ENCODE measurements at places on chromosomes 5 and 9.

- no peak for DNase-seq
Measured at GRCh38 chr5:76180814-76181805, 97.9 kb downstream of the SV2C start.

DNA sequence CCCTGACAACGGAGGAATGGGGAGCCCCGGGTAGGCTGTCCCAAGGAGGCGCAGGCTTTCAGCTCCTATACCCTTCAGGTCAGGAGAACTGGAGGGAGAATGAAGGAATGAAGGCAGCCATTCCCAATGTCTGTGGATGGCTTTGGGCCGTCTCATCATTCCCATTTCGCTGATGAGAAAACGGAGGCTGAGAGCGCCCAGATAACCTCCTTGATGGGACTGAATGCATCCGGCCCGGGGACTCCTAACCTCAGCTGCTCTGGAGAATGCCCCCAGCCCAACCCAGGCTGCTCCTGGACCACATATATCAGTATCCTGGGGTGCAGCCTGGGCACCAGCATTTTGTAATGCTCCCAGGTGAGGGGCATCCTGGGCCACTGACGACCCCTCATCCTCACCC is 52.6 kb upstream of the RNU6ATAC start:
- DNase-seq: no peak

DNA sequence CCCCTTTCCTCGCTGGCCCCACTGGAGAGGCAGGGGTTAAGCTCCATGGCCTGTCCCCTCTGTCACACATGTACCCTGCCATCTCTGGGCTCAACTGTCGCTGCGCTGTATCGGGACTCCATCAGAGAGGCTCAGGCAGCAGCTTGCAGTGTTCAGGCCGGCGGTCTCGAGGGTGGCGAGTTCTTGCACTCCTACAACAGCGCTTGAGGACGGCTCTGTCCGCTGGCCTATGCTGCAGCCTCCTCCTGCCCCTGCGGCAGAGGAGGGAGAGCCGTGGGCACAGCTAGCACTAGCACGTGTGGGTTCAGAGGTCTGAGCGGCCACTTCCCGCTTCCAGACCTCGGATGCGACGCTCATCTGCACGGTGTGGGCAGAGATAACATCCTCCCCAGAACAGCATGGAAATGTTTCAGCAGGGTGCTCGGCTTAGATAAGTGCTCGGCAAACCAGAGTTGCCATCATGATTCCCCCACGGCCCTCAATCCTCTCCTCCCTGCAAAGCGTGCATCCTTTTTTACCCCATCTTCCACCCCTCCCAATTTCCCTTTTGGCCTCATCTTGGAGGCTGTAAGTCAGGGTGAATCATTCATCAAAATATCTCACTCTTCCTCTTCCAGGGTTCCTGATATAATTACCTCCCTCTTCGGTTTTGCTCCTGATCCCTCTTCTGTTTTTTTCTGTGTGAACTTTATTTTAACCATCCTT is 41.9 kb upstream of the FUBP3 start:
- DNase-seq: no peak

DNA sequence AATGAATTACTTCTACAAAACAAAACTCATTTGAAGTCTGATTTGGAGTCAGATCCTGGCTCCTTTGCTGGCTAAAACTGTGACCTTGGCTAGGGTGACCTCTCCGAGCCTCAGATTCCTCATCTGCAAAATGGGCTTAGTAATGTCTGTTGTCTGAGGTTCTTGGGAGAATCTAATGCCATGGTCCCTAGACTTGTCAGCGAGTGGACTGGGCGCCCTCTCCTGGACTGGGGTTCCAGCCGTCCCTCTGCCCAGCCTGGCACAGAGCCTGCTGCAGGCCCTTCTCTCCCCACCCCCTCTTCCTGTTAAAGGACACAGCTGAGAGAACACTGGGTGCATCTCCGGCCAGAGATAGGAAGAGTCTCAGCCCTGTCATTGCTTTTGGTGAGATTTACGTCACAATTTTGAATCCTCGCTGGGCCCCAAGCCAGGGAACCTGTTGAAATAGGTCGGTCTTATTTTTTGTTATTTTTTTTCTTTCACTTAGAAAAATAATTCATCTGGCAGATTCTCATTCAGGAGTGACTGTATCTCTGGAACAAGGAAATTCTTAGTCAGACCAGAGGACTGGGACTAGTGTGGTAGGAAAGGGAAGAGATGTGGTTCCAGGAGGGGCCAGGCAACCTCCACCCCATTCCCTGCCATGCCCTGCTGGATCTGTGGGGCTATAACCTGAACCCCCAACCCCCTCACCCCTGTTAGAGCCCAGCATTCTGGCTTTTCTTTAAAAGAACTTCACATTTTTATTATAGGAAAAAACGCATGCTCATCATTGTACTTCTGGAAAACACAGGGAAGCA is 48.2 kb upstream of the RPL26L1 start:
- DNase-seq: no peak

GRCh38 chr5:116528519-116529234 is 45.9 kb downstream of the SEMA6A start:
- DNase-seq: no peak

DNA sequence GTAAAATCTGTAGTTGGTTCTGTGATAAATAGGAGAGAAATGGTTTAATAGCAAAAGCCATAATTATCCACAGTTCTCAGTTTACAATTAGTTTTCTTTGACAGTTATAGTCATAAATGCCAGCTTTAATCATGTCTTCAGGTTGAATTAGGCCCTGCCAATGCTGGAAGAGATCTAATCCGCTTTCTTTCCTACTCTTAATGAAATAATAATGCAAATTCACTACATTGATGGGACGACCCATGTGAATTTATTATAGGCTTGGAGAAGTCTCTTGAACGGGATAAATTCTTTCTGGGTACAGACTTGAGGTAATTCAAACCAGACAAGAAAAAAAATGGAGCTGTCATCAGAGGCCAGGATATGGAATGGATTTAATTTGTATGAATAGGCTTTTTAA is 950.4 kb downstream of the EFNA5 start:
- DNase-seq: no peak

DNA sequence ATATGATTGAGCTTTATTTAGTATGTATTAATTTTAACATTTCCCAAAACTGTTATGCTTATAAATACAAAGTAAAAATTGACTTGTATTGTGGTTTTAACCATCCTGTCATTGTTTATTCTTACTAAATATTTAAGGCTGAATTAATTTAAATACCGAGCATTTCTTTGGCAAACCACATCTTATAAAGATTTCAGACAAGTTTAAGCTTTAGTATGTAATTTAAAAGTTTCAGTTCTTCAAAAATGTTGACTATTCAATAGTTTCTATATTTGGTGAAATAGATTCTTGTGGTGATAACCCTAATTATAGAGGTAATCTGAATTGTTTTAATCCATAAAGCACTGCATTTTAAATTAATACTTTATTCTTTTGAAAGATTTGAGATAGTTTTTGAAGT is 65.5 kb downstream of the CCNH start:
- no peak for DNase-seq
